ENCODE measurements at places on chromosomes 12 and 14. TPM values are rescaled to one million over a fixed set of nuclear protein-coding genes. Genes with fewer than 3 reads are reported as not detected.

POTEG gene
- total RNA-seq, result not detected

DNA sequence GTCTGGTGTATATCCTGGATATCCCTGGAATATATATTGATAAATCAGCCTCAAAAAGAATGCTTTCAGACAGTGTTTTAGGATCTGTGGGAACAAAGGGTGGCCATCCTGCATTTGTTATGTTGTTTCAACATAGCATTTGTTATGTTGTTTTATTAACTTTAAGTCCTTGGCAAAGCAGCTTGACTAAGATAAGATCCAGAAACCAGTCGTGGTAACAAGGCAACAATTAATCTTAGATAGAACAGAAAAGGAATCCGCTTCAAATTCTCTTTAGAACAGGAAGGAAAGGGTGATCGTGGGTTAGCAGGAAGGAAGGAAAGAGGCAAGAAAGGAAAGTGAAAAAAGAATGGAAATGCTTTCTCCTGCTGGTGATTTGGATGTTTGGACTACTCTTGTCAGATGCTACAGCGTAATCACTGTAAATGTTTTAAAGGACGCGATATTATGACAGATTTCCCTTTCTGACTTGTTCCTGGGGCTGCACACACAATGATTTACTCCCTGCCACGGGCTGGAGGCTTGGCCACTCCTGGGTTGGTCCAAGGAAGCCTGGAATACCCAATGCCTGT lies 443.3 kb downstream of the DPF3 start:
- no peak for DNase-seq
- H3K27me3 ChIP-seq, result peaks cover 26% of the 10 kb centered on the region
- H3K4me1 ChIP-seq, result peaks cover 44% of the 10 kb centered on the region
- H3K36me3 ChIP-seq, result no peaks in the 10 kb centered on the region

DNA sequence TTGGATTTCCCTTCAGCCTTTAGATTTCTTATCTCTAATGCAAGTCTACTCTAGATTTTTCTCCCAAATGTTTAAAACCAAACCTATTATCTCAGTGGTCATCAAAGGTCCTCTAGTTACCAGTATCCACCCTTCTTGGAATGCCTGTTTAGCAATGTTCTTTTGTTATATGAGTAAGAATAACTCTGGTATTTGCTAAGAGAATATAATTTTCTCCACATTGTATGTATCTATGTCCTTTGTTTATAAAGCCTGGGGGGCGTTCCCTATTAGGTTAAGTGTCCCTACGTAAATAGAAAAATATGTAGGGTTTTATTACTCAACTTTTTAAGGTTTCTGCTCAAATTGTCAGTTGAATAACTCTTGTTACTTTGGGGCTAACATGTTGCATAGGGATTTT lies 27.3 kb downstream of the PPM1A start:
- DNase-seq, result no peak
- peaks cover 35% of the 10 kb centered on the region for H3K4me1 ChIP-seq
- no peak overlapping the region for H3K4me3 ChIP-seq
- no peaks in the 10 kb centered on the region for H3K27me3 ChIP-seq
- H3K36me3 ChIP-seq, result peaks cover 18% of the 10 kb centered on the region

KCNC2 gene
- not detected for total RNA-seq

GRCh38 chr14:35551081-35551480 lies 17.1 kb downstream of the INSM2 start:
- no peak overlapping the region for H3K27ac ChIP-seq
- H3K27me3 ChIP-seq, result no peaks in the 10 kb centered on the region
- peaks cover 2% of the 10 kb centered on the region for H3K4me1 ChIP-seq
- no peaks in the 10 kb centered on the region for H3K36me3 ChIP-seq

ZNF26 gene
- total RNA-seq, result 15.2 TPM

DBX2 gene
- not detected for total RNA-seq

- peaks cover 28% of the 10 kb centered on the region for H3K4me1 ChIP-seq
- peak overlapping the region; percentile 78 for H3K4me3 ChIP-seq
- no peaks in the 10 kb centered on the region for H3K36me3 ChIP-seq
- DNase-seq, result peak; percentile 70
Observed at GRCh38 chr12:121095544-121096198, 37.0 kb upstream of the P2RX7 start.

- H3K36me3 ChIP-seq, result no peaks in the 10 kb centered on the region
- peaks cover 3% of the 10 kb centered on the region for H3K27me3 ChIP-seq
- no peaks in the 10 kb centered on the region for H3K4me1 ChIP-seq
- no peak for DNase-seq
Observed at GRCh38 chr14:90503582-90503981, 106.8 kb downstream of the CALM1 start.

DNA sequence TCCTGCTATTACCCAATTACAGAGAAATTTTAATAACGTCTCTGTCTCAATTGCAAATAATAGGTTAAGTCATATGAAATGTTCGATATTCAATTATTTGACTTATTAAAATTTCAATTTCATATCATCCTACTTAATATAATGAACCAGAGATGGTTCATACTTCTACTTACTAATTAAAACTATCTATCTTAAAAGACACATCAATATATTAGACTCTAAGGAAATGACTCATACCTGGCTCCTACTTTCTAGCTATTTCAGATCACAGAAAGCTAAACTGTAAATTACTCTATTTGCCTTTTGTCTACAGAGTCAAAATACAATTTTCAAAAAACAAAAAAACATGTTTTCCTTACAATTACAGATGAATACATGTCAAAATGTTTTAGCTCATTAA lies 99.6 kb downstream of the CAPZA3 start:
- no peaks in the 10 kb centered on the region for H3K27me3 ChIP-seq
- H3K4me1 ChIP-seq, result no peaks in the 10 kb centered on the region
- no peak overlapping the region for H3K27ac ChIP-seq

FBLN5 gene
- 6.2 TPM for total RNA-seq

DNA sequence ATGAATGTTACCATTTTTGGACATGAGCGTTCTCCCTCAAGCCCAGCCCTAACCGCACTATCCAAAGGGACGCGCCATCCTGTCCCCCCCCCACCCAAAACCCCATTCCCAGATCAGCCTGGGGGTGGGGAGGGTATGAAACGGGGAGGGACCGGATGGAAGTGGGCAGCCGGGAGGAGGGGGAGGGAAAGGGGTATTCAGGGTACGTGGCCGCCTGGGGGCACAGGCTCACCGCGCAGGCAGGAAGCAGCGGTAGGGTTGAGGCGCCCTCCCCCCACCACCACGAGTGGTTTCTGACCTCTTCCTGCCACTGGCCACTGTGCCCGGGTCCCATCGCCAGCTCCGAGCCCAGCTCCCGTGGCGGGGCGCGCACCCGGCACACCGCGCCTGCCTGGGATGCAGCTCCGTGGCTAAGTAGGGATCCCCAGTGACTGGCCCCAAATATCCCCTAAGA lies 1.4 kb downstream of the ACTN1 start:
- peaks cover 42% of the 10 kb centered on the region for H3K36me3 ChIP-seq
- DNase-seq, result peak; percentile 47
- H3K4me1 ChIP-seq, result peaks cover 24% of the 10 kb centered on the region
- H3K27me3 ChIP-seq, result peaks cover 17% of the 10 kb centered on the region

DNA sequence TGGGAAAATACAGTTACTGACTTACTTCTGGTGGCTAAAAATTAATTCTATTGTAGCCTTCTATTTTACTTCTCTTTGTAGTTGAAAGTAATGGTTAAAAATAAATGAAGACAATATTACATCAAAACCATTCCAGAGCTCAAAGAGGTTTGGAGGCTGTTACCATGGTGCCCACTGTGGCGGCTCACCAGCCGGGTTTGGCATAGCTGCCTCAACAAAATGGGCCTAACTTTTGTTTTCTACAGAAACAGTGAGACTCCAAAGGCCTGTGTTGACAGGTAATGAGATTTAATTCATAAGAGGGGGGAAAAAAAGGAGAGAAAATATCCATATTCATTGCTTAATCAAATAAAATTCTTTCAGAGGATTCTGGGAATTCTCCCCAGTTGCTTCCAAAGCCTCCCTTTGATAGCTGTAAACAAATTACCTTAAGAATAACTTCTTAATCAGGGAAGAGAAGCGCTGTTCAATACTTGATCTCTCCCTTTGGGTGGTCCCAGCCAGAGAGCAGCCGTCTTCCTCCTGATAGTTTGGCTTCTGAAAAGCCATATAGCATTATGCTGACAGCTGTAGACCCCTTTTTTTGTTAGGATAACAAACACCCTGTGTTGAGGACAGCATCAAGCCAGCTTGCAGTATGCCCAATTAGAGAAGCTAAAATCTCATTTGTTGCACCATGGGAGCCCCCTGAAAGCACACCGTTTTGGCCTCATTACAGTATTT lies 266.8 kb downstream of the NEDD1 start:
- DNase-seq, result no peak
- H3K4me3 ChIP-seq, result no peak overlapping the region
- H3K27ac ChIP-seq, result no peak overlapping the region
- H3K36me3 ChIP-seq, result no peaks in the 10 kb centered on the region
- no peaks in the 10 kb centered on the region for H3K27me3 ChIP-seq

STAC3 gene
- total RNA-seq, result 6.1 TPM

GPD1 gene
- total RNA-seq, result 0.87 TPM

GRCh38 chr14:47744155-47744554 lies 68.8 kb upstream of the MDGA2 start:
- DNase-seq, result no peak
- H3K36me3 ChIP-seq, result no peaks in the 10 kb centered on the region
- H3K4me1 ChIP-seq, result no peaks in the 10 kb centered on the region
- no peak overlapping the region for H3K27ac ChIP-seq
- no peak overlapping the region for H3K4me3 ChIP-seq

DNA sequence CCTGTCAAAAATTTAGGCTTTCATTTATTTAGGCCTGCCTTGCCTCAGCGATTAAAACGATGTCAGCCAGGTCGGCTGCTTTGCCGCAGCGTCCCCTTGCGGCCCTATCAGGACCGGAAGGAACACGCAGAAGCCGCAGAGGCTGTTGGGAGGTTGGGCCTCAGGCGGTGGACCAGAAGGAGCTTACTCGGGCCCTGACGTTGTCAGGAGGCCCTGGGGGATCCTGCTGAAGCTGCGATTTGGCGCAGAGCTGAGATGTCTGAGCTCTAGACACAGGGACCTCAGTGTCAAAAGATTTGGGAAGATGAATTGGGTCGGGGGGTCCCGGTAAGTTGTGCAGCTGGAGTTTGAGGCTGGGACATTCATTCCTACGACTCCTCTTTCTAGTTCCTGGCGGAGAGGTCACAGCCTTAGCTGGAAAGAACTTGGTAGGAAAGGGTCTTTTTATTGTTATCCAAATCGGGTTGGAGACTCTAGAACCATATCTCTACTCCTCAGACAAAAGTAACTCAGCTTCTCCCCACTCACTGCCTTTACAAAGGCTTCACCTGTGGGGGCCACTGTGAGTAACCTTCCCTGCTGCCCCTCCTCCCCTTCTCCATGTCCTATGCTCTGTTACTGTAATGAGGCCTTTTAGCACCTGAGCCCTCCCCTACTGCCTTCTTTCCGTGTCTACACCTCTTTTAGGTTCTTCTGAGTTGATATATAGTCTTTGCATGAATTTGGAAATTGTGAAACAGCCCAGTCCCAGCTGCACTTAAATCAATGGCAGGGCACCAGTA lies 6.6 kb upstream of the ABCD2 start:
- peaks cover 17% of the 10 kb centered on the region for H3K36me3 ChIP-seq
- no peak overlapping the region for H3K4me3 ChIP-seq
- peaks cover 54% of the 10 kb centered on the region for H3K4me1 ChIP-seq
- no peak overlapping the region for H3K27ac ChIP-seq
- no peak for DNase-seq

YBX3 gene
- 150 TPM for total RNA-seq

COQ5 gene
- total RNA-seq, result 29.3 TPM
